ENCODE measurements at places on chromosomes 4 and X. TPM values are rescaled to one million over a fixed set of nuclear protein-coding genes. Genes with fewer than 3 reads are reported as not detected.

Gene TKTL2
- not detected for total RNA-seq

Gene EFHC2
- total RNA-seq, result 0.71 TPM

Gene GAGE13
- not detected for total RNA-seq

Gene MGAT4D
- total RNA-seq, result not detected

Gene TDO2
- not detected for total RNA-seq

Gene GASK1B
- 24.8 TPM for total RNA-seq

Gene WDR17
- 0.53 TPM for total RNA-seq

Gene ODAPH
- not detected for total RNA-seq

Gene RASL11B
- 4.8 TPM for total RNA-seq

Gene DCTD
- total RNA-seq, result 115 TPM

Gene EPHA5
- under 0.01 TPM for total RNA-seq

Gene CT45A6
- total RNA-seq, result not detected

Gene SPATA18
- 9.4 TPM for total RNA-seq

Gene TXLNG
- 9.2 TPM for total RNA-seq

Gene MCF2
- not detected for total RNA-seq

Gene MBTPS2
- total RNA-seq, result 9.7 TPM

Gene MYL5
- 8.3 TPM for total RNA-seq

Gene QRFPR
- total RNA-seq, result not detected

Gene TMSB15A
- total RNA-seq, result 7.5 TPM

Gene MAGEB2
- total RNA-seq, result not detected

Gene BOD1L1
- total RNA-seq, result 14.4 TPM

Gene BLTP1
- total RNA-seq, result 39.7 TPM

Gene PDZD4
- not detected for total RNA-seq

Gene TEX28
- total RNA-seq, result not detected

Gene SATL1
- total RNA-seq, result not detected

Gene SAGE1
- not detected for total RNA-seq

Gene BMPR1B
- 0.29 TPM for total RNA-seq
